ENCODE measurements at places on chromosomes 7 and 10.
A peak's percentile ranks its signal among the peaks of the same experiment; 100 is the strongest.

GRCh38 chr7:18614841-18615240, 119.3 kb downstream of the HDAC9 start:
- no peak for DNase-seq

- no peak for DNase-seq
These were observed 37.8 kb downstream of the CLRN3 start for GRCh38 chr10:127854769-127855590.

GRCh38 chr10:117546581-117547015, 4.1 kb downstream of the EMX2 start:
- DNase-seq, result no peak

- DNase-seq, result no peak
These were observed 75.7 kb downstream of the C10orf105 start for GRCh38 chr10:71643904-71644303.

DNA sequence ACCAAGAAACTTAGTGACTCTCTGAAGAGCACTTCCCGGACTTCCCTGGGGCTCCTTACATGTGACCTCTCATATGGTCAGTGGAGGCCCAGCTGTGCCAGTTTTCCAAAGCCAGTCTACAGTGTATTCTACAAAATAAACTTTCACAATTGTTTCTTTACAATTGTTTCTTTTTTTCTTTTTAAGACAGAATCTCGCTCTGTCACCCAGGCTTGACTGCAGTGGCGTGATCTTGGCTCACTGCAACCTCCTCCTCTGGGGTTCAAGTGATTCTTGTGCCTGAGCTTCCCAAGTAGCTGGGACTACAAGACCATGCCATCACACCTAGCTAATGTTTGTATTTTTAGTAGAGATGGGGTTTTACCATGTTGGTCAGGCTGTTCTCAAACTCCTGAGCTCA, 25.9 kb downstream of the CYP17A1 start:
- DNase-seq, result no peak

DNA sequence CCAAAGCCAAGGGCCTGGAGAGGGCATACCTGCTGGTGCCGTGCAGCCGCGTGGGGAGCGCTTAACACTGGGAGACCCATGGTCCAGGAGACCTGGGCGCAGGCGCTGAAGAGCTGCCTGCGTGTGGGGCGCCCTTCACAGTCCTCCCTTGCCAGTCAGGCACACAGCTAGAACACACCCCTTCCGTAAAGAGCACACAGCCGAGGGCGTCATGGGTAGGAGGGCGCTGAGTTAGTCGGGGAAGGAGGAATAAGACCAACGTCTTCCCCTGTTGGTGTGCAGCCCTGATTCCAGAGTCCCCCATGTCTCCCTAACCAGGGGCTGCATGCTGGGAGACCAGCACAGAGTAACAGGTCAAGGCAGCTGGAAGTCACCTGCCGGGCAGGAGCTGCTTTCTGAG, 273.9 kb downstream of the USP6NL start:
- no peak for DNase-seq

DNA sequence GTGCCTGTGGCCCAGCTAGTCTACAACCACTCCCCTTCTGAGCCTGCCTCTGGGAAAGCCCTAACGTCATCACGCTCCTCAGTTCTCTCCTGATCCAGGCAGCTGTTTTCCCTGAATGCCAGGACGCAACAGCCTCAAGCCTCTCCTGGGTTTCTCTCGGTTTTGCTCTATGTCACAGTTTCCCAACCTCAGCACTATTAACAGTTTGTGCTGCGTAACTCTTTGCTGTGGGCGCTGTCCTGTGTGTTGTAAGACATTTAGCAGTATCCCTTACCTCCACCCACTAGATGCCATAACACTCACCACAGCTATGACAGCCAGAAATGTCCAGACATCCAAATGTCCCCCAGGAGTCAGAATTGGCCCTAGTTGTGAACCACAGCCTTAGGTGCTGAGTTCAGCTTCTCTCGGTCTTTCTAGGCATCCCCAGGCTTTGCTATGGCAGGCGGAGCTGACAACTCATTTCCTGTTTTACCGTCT, 226.3 kb upstream of the NPVF start:
- no peak for DNase-seq

DNA sequence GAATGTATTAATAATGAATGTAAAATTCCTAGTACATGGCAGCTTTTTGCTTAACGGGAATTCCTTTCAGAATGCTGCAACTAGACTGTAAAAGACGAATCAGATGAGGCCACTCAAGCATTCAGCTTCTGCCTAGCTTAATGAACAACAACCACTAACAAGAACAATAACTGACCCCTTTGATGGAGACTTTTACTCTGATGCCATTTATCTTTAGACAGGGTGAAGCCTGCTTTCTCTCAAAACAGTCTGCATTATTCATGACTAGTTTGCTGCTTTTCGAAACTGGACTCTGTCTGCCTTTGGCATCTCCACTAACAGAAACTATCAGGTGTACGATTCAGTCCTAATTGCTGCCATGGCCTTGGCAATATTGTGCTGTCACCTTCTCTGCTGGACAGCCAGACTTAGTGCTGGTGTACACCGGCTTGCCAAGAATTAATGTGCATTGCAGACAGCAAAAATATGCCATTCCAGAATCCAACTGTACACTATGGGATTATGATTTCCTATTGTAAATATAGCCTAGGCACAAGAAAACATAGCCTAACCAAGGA, 295.5 kb upstream of the CDC14C start:
- no peak for DNase-seq

- no peak for DNase-seq
These were observed 256.1 kb downstream of the ARHGAP21 start for GRCh38 chr10:24467605-24468004.

- peak; percentile 11 for DNase-seq
These were observed 32.1 kb downstream of the LRRC27 start for GRCh38 chr10:132363921-132364593.

- DNase-seq, result no peak
These were observed 53.4 kb downstream of the HSPA12A start for GRCh38 chr10:116688741-116689495.

GRCh38 chr7:153641199-153641598, 411.0 kb upstream of the DPP6 start:
- DNase-seq, result no peak

GRCh38 chr10:117804470-117805011, 242.2 kb downstream of the RAB11FIP2 start:
- DNase-seq, result no peak

GRCh38 chr10:80945264-80945880, 407.7 kb downstream of the SH2D4B start:
- DNase-seq, result no peak

DNA sequence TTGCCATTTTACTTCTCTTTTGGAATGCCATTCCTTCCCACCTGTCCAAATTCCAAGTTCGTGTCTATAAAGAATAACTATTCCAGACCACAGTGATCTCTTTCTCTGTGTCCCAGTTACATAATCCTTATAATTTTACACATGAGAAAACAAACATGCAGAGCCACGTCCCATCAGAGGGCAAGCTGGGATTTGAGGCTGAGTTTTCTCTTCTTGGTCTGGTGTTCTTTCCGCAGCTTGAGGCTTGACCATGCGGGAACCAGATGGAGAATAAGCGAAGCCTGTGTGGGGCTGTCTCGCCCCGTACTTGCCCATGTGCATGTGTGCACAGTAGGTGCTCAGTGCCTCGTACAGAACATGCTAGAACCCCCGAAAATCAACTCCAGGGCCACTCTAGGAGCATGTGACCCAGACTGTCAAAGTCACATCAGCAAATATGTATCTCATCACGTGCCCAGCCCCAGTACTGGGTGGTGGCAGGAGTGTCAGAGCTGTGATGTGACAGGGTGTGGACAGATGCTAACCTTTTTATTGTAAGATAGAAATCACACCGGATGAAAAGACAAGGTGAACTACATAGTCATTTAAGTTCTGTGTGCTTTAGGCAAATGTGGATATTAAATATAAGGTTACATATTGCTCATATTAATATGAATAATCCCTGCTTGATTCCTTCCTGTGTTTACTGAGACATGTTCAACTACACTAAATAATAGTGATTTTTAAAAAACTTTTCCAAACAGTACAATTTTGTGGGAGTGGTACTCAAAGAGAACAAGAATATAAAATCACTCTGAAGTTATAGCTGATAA, 3.2 kb downstream of the INSIG1 start:
- no peak for DNase-seq

DNA sequence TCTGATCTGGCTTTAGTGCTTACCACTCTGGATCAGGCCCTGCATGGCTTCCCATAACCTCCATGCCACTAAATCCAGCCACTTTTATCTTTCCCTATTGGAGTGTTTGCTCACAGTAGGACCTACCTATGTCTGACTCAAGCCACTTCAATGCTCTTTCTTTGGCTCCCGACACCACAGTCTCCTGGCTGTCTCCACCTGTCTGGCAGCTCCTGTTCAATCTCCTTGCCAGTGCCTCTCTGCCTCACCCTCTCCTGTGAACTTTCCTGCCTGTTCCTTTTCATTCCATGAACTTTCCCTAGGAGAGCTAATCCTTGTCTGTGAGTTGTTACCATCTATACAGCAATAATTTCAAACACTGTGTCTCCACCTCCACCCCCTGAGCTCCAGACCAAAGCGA, 82.6 kb upstream of the UCN3 start:
- DNase-seq, result no peak

DNA sequence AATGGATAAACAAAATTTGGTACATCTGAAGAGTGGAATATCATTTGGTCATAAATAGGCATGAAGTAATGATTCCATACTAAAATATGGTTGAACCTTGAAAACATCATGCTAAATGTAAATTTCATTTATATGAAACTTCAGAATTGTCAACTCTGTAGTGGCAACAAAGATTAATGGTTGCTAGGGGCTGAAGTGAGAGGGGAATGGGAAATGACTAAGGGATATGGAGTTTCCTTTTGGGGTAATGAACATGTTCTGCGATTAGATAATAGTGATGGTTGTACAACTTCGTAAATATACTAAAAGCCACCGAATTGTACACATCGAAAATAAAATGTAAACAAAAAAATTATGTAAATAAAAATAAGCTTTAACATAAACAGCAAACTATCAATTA, 384.1 kb upstream of the STEAP1 start:
- DNase-seq, result no peak

- no peak for DNase-seq
These were observed 55.5 kb upstream of the STARD3NL start for GRCh38 chr7:38122501-38122900.

DNA sequence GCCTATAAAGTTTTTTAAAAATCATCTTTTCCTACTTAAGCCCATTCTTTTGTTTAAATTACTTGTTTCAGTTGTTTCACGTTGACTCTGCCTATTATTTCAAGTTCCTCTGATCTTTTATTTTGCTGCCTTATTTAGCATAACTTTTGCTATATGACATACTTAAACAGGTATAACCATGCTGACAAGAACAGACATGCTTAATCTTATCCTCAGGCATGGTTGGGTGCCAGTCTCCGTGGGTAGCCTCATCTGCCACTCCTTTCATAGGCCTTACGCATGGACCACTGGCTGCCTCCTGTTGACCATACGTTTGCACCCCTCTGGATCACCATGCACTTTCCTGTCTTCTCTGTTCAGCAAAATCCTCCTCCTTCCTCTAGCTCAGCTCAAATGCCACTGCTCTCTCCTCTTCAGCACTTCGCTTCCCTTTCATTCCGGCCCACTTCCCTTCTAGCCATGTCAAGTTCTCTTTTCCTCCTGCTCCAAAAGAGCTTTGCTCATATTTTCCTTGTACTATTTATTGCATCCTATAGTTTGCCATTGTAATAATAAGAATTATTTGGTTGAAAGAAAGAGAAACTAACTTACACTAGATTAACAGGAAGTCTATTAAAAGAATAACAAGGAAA, 10.0 kb upstream of the TSPAN33 start:
- no peak for DNase-seq

- no peak for DNase-seq
These were observed 62.7 kb downstream of the MET start for GRCh38 chr7:116734710-116735109.

GRCh38 chr7:86823769-86824168, 180.1 kb downstream of the GRM3 start:
- DNase-seq, result no peak

DNA sequence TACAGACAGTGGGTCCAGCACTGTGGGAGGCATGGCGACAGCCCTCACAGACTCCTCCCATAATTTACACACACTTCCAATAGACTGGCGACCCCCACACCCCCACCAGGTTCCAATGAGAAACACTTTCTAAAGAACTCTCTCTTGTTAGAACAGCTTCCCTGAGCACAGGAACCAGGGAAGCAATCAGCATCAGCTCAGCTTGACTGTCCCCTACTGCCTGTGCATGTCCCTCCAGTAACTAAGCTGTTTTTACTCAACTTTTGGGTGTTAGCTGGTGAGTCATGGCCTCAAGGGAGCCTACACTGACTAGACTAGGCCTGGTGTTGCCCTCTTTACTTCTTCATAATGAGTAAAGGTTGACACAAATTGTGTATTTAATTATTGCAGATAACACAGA, 32.6 kb upstream of the HERPUD2 start:
- DNase-seq, result no peak

DNA sequence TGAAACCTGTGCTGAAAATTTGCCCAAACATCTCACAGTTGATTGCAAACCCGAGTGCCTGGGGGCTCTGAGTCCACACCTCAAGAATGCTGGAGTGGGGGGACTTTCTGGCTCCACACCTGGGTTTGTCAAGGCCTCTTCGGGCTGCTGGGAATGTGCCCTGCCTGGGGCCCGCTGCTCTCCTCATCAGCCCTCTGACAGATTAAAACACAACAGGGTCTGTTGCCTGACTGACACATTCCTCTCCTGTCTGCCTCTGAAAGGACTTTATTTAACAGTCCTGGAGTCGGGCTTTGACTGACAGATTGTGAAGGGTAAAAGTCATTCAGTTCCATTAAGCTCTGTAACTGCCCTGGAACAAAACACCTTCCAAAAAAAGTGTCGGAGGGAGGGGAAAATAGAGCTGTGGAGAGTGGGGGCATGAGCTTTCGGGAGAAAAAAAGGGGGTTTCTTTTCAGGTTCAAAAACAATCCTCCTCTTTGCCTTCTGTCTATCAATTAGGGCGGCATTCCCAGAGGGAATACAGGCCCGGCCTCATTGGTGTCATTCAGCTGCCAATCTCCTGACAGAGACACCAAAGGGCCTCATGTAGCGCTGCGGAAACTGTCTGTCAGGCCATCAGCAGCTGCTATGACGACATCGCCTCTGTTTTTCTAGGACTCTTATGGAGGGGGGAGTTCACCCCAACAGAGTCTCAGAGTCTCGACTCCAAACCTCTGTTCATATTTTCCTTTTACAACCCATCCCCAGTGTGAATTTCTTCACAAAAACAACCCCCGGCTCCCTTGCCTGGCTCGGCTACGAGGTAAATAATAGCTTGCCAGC, 398.8 kb upstream of the NFE2L3 start:
- no peak for DNase-seq

DNA sequence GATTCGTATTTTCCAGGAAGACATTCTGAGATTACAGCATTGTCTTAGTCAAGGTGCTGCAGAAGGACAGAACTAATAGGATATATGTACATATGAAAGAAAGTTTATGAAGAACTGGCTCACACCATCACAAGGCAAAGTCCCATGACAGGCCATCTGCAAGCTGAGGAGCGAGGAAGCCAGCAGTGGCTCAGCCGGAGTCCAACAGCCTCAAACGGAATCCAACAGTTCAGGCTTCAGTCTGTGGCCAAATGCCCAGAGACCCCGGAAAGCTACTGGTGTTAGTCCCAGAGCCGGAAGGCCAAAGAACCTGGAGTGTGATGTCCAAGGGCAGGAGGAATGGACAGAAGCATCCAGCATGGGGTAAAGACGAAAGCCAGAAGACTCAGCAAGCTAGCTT, 4.4 kb upstream of the ZFAND2A start:
- DNase-seq, result no peak

GRCh38 chr7:22256541-22257096, 100.3 kb downstream of the RAPGEF5 start:
- DNase-seq, result no peak
